H7 (cell line): ENCODE measurements at places on chromosomes 3 and 15. TPM values are rescaled to one million over a fixed set of nuclear protein-coding genes. Genes with fewer than 3 reads are reported as not detected.

DNA sequence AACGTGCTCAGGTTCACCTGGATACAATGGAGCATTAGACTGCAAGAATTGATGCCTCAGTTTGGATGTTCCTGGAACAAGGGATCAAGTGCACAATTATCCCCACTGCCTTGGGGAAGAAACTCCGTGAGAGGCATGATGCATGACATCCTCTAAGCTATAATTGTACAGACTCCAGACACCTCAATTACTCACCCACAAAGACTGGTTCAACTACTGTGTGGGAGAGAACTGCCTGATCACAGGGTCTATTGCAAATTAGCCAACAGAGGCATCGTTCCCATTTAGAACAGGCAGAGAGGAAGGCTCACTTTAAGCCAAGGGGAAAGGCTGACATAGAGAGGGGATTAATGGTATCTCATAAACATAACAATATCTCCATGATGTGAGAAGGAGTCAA is 43.5 kb downstream of the ARRDC4 start:
- no peak for DNase-seq

GRCh38 chr15:69664572-69665571 is 212.3 kb downstream of the RPLP1 start:
- no peak for DNase-seq

DNA sequence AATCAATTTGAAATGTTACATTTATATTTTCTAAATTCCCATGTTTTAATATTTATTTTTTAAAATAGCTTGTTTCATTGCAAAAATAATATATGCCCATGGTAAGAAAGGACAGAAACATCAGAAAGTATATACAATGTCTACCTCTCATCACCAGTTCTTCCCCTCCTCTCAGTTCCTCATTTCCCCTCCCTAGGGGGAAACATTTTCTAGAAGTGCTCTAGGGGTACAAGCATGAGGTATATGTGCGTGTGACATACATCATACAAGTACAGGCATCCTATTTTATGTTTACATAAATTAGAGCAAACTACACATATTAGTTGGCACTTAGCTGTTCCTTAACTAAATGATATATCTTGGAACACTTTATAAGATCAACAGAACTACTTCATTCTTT is 189.3 kb upstream of the VEPH1 start:
- DNase-seq: no peak

DNA sequence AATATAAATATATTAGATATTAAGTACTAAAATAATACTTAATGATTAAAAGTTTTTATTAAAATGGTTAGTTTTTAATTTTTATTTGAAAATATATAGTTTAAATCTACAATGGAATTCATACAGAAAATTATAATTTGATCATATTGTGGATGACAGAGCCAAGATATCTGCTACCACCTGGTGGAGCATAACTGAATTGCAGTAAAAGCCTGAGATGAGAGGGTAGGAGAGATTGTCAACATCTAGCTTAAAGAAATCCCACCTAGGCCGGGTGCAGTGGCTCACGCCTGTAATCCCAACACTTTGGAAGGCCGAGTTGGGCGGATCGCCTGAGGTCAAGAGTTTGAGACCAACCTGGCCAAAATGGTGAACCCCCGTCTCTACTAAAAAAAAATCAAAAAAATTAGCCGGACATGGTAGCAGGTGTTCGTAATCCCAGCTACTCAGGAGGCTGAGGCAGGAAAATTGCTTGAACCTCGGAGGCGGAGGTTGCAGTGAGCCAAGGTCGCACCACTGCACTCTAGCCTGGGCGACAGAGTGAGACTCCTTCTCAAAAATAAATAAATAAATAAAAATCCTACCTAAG is 25.1 kb upstream of the CSTA start:
- DNase-seq: peak; percentile 69

DNA sequence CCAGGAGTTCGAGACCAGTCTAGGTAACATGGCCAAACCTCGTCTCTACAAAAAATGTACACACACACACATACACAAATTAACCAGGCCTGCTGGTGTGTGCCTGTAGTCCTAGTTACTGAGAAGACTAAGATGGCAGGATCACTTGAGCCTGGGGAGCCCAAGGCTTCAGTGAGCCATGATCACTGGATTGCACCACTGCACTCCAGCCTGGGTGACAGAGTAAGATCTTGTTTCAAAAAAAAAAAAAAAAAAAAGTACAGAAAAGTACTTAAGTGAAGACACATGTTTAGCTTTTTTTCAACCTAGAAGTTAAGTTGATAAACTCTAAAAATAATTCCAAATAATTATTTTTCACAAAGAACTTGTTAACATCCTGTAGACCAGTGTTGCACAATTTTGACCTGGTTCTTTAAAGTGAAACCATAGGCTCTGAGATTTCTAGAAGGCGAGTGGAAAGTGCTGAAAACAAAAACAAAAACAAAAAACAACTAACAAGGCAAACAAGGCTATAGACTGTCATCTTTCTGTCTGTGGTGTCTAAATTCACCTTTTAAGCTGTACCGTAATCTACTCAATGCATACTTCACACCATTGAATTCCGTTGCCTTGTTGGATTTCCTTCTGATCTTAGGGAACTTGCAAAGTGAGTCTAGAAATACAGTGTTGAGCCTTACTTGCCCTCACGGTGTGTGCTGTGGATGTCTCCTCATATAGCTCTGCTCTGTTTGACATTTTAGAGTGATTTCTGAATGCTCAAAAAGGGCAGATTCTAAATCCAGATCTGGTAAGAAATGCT is 63.5 kb downstream of the CHST2 start:
- DNase-seq: no peak

DNA sequence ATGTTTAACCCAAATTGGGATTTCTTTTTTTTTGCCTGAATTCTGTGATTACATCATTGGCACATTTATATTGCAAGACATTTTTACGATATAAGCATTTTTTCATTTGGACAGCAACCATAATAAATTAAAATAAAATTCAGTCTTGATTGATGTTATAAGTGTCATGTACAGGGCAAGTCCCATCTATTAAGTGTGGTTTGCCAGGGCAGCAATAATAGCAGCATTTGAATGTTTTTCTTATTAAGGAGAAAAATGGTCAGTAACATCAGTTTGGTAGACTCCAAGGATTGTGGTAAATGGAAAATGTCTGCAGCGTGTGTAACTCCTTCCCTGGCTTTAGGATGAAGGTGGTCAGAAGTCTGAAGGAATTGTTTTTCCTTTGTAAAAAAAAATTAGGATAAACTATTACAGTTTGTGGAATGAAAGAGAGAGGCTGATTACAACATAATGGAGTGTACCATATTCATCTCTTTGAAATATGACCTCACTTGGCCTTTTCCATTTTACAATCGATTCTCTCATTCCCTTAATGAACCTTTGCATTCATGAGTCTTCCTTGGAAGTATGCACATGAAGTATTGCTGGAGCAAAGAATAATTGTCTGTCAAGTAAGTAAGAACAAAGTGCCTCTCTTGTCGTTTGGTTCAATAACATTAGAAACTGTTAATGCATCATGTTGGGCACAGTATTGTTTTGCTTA is 405.4 kb upstream of the THRB start:
- no peak for DNase-seq

DNA sequence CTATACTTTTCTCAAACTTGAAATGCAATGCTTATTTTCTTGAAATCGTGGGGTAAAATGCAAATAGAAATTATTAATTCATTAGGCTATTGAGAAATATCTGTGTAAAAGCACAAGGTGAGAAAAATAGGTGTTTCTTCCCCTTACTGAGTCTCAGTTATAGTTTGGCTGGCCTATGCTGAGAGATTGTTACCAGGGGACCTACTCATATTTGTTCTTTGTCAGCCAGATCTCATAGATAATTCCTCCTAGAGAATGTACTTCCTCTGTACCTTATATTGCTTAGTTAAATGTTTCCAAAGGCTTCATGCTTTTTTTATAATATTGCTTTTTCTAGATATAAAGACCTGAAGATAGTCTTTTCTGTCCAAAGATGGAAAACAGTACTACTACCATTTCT is 60.0 kb upstream of the TRPC1 start:
- DNase-seq: no peak

DNA sequence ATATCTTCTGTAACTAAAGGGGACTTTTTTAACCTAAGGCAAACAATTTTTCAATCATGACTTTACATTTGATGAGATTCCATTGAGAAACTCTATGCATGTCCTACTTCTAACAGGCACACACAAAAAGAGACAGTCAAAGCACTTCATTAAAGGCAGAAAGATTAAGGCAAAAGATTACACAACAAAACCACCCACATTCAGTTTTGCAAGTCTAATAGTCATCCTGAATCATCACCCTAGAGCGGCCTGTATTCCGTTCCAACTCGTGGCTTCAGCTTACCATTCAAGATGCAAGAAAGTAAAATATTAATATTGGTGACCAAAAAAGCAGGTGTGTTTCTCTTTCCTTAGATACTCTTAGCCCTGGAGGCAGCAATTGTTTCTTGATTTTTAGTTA is 205.9 kb downstream of the P3H2 start:
- DNase-seq: no peak

DNA sequence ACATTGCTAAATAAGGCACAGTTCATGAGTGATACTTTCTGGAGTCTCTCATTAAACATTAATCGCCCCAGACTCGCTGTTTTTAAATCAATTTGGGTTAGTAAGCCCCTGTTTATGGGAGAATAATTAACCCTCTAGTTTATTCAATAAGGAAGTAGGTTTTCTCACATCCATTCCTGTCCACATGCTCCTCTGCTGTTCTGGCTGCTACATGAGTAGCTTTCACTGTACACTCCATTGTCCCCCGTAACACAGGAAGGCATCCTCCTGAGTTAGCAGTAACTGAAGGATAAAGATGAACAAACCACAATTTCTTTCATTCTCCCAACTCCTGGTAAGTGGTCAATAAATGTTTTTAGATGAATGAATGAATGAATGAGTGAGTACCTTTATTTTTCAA is 378.5 kb downstream of the DIPK2A start:
- DNase-seq: no peak

GRCh38 chr3:196528639-196529233 is 13.6 kb upstream of the SMCO1 start:
- DNase-seq: peak; percentile 96

- no peak for DNase-seq
Measured at GRCh38 chr3:126956361-126956760, 26.6 kb upstream of the PLXNA1 start.

Gene ZIC4
- 0.59 TPM in 1 of 2 replicates, not detected in the other for total RNA-seq

Gene CXCR6
- total RNA-seq: not detected in 2 replicates

Gene SLC12A1
- 0.14 and 0.26 TPM in 2 replicates for total RNA-seq

Gene USP4
- total RNA-seq: 9.6 and 10.7 TPM in 2 replicates

Gene CYP8B1
- total RNA-seq: not detected in 2 replicates
